Activated CD4-positive, CD25-positive, alpha-beta regulatory T cell treated with anti-CD3 and anti-CD28 coated beads, Interleukin-2, amount 50 U/mL, for 24 hours (primary cell): ENCODE measurements at places on chromosomes 4 and X.

DNA sequence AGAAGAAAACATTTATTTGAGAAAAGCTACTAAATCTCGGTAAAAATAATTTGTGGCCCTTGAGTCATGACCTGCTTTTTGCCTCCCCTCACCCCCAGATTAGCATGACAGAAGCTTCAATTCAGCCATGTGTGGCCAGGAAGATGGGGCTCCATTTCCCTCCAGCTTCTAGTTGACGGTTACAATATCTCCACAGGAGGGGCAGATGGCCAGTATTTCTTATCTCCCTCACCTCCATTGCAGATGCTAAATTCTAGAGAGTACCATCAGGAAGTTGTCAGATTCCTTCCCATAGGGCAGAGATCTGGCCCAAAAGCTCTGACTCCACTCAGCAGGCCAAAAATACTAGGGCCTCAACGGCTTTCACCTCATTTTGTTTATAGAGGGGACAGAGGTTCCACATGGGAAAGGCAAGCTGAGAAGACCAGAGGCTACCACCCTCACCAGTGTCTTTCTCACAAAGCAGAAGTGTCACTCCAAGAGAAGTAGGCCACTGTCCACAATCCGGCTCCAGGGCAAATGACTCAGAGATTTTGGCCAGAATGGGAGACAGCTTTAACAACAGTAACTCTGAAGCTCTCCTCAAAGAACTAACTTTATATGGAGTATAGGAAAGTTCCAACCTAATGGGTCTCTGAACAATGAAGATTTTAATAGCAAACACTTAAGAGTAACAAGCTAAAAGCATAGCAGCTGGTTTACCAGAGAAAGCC is 108.3 kb downstream of the TBC1D19 start:
- ATAC-seq = no peak

- ATAC-seq = peak; percentile 67
Observed at GRCh38 chr4:152585023-152585441, 49.1 kb upstream of the FBXW7 start.

- no peak for ATAC-seq
Observed at GRCh38 chrX:105553118-105553517, 269.2 kb upstream of the NRK start.

DNA sequence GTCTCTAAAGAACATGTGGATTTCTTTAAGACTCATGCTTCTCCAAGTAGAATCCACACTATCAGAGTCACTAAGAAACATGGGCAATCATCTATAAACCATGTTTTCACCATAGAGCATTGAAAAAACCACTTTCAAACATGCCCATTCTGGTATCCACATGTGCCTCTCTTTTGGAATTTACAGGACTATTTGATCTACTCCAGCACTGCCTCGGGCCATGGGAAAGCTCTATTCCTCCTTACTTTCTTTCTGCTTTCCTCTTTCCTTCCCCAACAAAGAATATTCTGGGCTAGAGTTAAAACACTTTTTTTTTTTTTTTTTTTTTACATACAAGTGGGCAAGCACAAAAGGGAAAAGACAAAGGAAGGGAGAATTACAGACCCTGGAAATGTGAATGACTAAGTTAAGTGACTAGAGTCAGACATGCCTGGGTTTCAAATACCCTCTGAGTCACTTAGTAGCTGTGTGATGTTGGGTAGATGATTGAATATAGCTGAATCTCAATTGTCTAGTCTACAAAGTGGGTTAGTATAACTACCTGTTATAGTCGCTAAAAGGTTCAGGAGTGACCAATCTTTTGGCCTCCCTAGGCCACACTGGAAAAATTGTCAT is 847.7 kb upstream of the INTU start:
- ATAC-seq = no peak

DNA sequence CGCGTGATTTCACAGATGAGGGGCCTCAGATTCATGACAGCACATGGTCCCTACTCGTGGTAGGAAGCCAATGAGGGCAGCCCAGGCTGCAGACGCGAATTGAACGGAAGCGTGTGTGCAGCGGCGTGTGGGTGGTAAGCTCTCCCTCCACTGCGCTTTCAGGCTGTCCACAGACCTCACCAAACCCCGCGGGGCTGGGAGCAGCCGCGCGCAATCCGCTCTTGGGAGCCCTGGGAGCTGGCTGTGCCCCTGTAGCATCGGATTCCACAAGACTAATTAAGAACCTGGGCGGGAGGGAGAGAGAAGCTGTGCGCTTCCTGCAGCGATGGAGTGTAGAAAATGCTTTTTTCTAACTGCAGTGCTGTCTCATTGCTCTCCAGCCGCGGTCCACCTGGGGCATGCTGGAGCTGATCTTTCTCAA is 134.9 kb downstream of the STOX2 start:
- ATAC-seq = no peak

DNA sequence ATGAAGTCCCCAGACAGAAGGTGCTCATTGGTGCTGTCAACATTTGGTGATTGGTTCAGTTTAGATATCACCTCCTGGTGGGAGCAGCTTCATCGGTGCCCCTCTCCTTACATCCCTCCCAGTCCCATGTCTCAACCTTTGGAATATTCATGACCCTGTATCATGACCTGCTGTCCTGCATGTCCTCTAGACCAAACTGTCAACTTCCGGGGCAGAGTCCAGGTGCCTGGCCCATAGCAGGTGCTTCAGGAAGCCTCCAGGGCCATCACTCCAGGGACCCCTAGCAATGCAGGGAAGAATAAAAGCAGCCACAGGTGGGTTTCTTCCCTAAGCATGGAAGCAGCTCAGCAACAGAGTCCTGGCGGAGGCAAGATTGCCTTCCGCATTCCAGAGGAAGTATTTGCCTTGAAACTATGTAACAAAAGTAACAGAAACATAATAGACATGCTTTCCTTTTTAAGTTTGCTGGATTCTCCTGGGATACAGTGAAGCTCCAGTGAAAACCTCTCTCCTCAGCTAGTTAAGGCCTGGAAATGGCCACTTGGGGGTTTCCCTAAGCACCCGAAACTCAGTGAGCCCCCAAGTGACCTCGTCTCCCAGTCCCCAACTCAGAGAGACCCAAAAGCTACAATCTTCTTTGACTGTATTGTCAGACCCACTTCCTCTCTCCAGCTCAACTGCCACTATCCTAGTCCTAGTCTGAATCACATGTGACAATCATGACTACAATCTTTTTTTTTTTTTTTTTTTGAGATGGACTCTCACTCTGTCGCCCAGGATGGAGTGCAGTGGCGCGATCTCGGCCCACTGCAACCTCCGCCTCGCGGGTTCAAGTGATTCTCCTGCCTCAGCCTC is 1.3 kb upstream of the ATP6AP1 start:
- no peak for ATAC-seq

- no peak for ATAC-seq
Observed at GRCh38 chrX:9368262-9368661, 96.6 kb upstream of the TBL1X start.

DNA sequence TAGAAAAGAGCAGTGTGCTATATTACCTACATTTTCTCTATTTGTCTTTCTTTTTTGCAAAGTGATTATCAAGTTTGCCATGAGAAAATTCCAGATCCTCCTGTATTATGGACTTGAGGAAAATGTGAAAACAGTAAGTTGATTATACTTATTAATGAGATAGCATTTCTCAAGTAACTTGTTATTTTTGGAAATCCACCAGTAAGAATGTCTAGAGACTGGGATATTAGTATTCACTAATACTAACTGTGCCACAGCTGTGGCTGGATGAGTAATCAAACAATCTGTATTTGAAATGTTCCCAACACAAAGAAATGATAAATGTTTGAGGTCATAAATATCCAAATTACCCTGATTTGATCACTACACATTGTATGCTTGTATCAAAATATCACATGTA is 147.0 kb upstream of the CTSO start:
- no peak for ATAC-seq

- ATAC-seq = no peak
Observed at GRCh38 chr4:144967161-144967560, 130.8 kb downstream of the ANAPC10 start.

GRCh38 chr4:184818216-184818564 is 7.6 kb downstream of the ACSL1 start:
- ATAC-seq = peak; percentile 37

DNA sequence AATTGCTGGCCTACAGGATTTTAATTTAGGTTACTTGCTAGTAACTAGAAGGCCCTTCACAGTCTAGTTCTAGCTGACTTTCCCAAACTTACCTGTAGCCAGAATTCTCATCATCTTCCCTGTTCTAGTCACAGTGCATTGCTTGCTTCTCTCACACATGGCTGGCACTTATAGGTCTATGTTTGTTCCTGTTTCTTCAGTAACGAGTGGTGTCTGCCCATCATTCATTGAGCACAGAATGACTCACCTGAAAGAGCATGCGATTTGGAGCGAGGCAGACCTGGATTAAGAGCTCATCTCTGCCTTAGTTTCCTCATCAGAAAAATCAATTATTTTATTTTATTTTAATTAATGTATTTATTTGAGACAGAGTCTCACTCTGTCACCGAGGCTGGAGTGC is 201.7 kb upstream of the ANK2 start:
- no peak for ATAC-seq

- ATAC-seq = no peak
Observed at GRCh38 chr4:138236037-138236436, 6.1 kb downstream of the SLC7A11 start.

DNA sequence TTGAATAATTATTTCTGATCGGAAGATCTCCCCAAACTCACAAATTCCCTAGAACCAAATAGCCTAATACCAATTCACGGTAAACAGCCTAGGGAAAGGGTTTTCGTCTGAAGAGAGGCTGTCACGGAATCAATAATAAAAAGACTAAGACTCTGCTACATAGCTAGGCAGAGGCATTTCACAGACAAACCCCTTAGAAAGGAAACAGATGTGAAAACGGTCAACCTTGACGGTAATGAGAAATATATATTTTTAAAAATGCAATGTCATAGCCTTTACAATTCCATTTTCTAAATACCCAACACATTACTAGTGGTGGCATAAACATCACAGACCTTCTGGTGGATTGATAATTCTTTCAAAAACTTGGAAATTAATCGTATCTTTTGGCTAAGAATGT is 28.4 kb downstream of the PROM1 start:
- no peak for ATAC-seq

DNA sequence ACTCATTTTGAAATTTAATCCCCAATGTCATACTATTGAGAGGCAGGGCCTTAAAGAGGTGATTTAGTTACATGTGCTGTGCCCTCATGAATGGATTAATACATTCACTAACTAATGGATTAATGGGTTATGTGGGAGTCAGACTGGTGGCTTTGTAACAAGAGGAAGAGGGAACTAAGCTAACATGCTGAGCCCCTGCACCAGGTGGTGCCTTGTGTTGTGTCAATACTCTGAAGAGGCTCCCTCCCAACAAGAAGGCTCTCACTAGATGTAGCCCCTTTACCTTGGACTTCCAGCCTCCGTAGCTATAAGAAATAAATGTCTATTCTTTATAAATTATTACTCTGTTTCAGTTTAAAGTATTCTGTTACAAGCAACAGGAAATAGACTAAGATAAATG is 411.9 kb upstream of the EMCN start:
- no peak for ATAC-seq

DNA sequence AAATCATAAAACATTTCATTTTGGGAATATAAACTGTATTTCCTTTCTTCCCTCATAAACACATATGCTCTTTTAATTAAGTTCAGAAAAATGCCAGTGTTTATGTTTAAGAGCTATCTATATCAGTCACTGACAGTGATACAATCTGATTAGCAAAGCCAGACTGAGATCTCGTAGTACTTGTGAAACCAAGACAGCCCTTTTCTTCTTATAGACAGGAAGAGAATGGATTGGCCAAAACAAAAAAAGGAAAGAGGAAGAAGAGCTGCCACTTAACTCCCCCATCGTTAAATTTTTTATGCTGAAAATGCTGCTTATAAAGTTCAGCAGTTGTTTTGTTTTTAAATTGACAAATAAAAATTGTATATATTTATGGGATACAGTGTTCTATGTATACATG is 87.4 kb downstream of the PLAC1 start:
- no peak for ATAC-seq

DNA sequence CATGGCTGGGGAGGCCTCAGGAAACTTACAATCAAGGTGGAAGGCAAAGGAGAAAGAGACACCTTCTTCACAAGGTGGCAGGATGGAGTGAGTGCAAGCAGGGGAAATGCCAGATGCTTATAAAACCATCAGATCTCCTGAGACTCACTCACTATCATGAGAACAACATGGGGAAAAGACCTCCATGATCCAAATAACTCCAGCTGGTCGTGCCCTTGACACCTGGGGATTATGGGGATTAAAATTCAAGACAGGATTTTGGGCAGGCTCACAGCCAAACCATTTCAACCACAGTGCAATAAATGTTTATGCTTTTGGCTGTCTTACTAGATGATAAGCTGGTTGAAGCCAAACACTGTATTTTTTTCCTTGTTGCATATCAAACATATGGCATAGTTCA is 1112.4 kb downstream of the STIM2 start:
- ATAC-seq = no peak

DNA sequence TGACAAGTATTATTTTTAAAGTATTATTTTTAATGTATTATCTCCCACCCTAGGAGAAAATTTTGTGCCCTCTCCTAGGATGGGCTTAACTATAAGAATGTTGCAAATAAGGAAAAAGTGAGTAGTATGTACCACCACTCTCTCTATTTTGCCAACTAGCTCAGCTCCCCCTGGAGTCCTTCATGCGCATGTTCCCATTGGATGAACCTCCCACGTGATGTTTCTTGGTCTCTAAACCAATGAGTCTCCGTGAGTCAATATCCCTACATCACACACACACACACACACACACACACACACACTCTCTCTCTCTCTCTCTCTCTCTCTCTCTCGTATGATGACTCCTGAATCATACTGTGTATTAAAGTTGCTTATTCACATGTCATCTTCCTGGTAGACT is 129.7 kb upstream of the ZFP42 start:
- no peak for ATAC-seq

DNA sequence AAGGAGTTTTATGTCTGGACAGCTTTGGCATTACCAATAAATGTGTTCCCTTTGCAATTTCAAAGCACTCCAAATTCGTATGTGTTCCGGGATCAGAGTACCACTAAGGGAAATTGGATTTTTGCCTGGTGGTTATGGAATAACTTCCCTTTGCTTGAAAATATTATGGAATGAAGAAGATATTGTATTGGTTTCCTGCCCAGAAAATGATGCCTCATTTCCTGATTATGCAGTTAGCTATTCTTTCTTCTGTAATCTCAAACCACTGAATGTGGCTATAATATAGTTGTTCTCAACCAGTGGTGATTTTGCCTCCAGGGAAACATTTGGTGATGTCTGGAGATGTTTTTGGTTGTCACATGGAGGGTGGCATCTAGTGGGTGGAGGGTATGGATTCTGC is 142.9 kb downstream of the PCDH7 start:
- ATAC-seq = no peak

DNA sequence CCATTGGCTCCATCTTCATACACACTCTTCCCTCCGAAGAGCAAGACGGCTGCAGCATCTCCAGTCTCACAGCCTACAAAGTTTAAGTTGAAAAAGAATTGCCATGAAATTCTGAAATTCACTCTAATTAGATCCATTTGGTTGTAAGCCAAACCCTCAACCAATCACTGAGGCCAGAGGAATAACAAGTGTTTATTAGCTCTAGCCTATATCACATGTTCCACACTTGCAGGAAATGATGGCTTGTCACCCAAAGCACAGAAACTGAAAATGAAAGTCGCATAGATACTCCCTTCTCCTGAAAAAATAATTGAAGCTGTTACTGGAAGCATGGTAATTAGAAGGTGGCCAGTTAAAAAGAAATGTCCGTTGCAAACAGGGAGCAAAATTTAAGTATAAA is 1071.8 kb downstream of the CCSER1 start:
- ATAC-seq = no peak
